ENCODE measurements at places on chromosomes 16 and 17.

GRCh38 chr17:37830151-37830993 lies 85.5 kb upstream of the HNF1B start:
- no peak for DNase-seq

GRCh38 chr16:66608241-66609138 lies 4.0 kb downstream of the CMTM3 start:
- no peak for DNase-seq

- DNase-seq, result no peak
Measured at GRCh38 chr17:44310188-44310587, 1.8 kb downstream of the RUNDC3A start.

DNA sequence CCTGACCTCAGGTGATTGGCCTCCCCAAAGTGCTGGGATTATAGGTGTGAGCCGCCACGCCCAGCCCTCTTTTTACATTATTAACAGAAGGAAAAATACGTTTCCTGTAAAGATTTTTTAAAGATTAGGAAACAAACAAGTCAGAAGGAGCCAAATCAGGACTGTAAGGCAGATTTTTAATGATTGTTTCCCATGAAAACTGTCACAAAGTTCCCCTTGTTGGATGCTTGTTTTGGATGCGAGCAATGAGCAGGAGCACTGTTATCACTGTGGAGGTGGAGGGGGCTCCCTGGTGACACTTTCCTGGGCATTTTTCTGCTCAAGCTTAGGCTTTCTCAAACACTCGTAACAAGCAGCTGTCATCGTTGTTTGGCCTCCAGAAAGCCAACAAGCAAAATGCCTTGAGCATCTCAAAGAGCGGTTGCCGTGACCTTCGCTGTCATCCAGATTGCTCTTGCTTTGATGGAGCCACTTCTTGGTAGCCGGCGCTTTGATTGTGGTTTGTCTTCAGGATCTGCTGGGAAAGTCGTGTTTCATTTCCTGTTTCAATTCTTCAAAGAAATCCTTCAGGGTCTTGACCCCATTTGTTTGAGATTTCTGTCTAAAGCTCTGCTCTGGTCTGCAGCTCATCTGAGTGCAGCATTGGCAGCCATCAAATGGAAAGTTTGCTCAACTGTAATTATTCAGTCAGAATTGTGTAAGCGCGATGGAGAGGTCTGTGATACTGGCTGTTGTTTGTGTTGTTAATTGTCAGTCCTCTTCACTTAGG lies 128.7 kb downstream of the RPTOR start:
- DNase-seq, result no peak

- no peak for DNase-seq
Measured at GRCh38 chr16:67648764-67649407, 3.9 kb downstream of the CARMIL2 start.

DNA sequence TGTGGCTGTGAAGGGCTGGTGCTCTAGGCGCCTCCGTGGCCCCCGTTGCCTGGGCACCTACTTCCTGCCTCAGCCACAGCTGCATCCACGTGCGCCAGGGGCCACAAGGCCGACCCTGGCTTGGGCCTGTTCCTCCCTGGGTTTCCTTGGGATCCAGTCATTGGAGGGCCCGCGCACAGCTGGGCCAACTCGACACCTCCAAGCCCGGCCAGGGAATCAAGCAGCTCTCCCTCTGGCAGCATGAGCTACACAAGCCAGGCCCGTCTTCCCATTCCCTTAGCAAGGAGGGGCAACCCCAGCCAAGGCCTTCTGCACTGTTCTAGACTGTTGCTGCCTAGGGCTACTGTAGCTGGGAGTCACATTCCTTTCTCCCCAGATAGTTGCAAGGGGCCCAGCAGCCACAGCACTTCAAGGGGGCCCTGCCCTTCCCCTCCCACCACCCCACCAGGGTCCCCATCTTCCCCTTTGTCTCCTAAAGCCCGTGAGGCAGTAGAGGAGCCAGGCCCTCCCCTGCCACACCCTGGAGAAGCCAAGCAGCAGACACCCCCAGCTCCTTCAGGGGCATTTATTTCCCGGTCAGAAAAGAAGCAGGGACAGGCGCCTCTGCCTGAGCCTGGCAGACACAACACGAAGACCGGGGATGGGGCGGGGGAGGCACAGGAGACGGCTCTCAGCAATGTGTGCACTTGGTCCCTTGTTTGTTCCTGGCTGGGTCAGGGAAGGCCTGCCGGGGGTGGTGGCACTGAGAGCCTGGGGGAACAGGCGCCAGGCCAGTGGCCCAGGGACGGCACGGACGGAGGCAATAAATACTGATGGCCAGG lies 3.8 kb downstream of the ARHGDIA start:
- no peak for DNase-seq

- no peak for DNase-seq
Measured at GRCh38 chr16:89297910-89298545, 80.5 kb downstream of the ZNF778 start.

DNA sequence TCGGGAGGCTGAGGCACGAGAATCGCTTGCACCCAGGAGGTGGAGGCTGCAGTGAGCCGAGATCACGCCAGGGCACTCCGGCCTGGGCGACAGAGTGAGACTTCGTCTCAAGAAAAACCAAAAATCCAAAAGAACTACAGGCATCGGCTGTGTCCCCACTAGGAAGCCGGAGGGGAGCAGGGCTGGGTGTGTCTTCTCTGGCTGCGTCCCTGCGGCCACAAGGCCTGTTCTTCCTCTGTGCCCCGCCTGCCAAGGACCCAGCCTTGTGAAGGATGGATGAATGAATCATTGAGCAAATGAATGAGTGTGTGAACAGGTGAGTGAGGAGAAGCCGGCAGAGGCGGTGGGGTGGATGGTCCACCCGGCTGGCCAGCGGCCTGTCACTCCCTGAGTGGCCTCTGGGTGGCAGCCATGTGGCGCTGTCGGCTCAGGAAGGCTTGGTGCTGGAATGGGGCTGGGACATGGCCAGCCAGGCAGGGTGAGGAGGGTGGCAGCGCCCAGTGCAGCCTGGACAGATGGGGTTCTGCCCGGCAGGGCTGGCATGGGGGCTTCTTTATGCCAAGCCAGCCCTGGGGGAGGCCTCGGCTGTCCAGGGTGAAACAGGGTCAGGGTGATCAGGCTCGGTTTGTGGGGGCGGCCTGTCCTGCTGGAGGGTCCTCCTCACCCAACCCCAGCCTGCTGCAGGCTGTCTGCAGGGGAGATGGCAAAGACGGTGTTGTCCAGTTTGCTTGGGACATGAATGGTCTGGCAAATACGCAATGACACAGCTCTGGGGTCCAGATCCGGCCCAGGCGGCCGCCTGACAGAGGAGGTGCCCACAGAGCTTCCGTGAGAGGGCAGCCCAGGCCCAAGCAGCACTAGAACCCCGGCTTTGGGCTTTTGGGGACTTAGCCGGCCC lies 21.7 kb downstream of the SLC25A10 start:
- peak; percentile 62 for DNase-seq

GRCh38 chr17:77318021-77318420 lies 177.3 kb downstream of the SEC14L1 start:
- DNase-seq, result no peak

DNA sequence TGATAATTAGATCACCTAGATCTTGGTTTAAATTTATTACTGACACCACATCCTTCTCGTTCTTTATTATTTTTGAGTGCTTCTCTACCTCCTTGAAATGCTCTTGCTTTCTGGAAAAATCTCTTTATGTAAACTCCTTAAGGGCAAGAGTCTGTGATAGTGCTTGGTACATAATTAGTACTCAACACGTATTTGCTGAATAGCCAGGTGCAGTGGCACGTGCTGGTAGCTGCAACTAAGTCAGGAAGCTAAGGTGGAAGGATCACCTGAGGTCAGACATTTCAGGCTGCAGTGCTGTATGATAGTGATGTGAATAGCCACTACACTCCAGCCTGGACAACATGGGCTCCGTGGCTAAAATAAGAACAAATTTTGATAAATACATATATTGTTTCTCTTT lies 63.0 kb downstream of the PPM1E start:
- DNase-seq, result no peak

- DNase-seq, result no peak
Measured at GRCh38 chr16:2230376-2230775, 5.9 kb upstream of the DNASE1L2 start.

DNA sequence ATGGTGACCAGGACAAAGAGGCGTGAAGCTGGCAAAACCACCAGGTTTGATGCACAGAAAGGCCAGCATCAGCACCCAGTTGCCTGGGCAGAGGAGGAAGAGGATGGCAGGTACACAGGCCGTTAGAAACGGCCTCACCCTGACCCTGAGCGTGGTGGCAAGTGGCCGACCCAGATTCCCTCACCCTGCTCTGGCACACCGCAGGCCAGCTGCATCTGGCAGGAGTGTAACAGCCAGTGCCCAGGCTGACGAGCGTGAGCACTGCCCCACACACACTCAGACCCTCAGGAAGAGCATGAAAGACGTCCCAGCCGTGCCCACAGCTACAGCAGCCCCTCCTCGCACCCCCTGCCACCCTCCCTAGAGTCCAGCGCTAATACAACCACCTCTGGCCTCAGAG lies 82.0 kb downstream of the ANKRD11 start:
- DNase-seq, result no peak

DNA sequence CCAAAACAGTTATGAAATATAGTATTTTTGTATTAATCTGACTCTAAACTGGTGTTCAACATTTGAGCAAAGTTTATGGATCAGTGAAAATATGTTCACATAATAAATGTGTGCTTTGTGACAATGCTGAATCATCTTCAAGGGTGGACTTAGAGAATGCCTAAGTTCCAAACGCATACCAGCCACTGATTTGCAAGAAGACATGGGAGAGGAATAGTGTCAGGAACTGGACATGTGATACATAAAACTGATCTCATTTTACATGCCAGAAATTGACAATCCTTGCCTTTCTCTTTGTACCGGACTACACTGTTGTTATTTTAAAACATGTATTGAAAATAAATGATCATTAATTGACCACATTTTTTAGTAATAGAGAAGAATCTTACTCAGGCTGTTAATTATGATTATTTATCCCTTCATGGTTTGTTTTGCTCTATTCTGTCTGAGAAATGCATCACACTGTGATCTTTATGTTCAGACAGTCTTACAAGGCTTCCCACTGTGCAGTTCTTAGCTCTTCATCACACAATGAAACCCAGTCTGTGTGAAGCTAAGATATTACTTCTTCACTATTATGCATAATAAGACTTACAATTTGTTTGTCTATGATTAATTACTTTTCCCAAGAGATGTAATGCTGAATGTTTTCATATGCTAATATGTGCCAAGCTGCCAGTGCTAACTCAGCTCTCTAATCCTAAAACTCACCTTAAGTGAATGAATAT lies 1180.6 kb upstream of the CDH8 start:
- peak; percentile 46 for DNase-seq

- no peak for DNase-seq
Measured at GRCh38 chr16:46822270-46822669, 8.7 kb downstream of the C16orf87 start.

GRCh38 chr17:47806913-47807255 lies 14.7 kb downstream of the OSBPL7 start:
- no peak for DNase-seq
